ENCODE measurements at places on chromosomes 11 and 22.

GRCh38 chr22:46614025-46614931, 5.9 kb upstream of the GRAMD4 start:
- peak; percentile 40 for DNase-seq

DNA sequence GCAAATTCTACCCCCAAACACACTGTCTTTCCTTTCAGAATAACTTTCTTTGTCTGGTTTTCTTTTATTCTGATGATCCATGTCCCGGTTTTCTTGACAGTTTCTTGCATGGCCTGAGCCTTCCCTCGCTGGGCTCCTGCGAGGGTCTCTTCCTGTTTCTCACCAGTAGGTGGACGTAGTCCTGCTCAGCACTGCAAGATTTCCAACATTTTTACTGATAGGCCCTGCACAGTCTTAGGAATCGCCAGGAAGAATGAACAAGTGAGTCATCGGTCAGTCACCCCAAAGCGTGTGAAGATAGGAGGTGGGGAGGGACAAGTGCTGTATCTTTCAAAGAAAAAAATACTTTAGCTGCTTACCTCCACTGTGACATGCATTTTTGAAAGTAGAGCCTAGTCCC, 16.9 kb upstream of the KIRREL3 start:
- DNase-seq = no peak

DNA sequence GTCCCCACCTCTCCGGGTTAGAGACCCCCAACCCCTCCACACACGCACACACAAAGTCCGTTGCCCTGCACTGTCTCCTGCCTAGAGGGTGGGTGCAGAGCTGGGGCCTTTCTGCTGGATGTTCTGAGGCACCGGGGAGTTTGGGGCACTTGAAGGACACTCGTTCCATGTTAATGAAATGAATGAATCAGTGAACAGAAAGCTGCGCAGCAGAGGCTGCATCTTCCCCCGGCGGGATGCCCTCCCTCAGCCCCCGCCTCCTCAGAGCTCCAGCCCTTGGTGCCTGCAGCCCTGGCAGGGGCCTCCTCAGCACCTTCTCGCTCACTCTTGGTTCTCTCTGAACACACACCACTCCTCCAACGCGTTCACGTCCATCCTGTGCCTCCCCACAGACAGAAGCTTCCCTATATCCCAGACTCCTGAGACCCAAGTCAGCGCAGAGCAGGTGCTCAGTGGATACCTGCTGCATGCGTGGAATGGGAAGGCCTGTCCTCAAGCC, 611.9 kb downstream of the TBC1D22A start:
- DNase-seq = no peak

DNA sequence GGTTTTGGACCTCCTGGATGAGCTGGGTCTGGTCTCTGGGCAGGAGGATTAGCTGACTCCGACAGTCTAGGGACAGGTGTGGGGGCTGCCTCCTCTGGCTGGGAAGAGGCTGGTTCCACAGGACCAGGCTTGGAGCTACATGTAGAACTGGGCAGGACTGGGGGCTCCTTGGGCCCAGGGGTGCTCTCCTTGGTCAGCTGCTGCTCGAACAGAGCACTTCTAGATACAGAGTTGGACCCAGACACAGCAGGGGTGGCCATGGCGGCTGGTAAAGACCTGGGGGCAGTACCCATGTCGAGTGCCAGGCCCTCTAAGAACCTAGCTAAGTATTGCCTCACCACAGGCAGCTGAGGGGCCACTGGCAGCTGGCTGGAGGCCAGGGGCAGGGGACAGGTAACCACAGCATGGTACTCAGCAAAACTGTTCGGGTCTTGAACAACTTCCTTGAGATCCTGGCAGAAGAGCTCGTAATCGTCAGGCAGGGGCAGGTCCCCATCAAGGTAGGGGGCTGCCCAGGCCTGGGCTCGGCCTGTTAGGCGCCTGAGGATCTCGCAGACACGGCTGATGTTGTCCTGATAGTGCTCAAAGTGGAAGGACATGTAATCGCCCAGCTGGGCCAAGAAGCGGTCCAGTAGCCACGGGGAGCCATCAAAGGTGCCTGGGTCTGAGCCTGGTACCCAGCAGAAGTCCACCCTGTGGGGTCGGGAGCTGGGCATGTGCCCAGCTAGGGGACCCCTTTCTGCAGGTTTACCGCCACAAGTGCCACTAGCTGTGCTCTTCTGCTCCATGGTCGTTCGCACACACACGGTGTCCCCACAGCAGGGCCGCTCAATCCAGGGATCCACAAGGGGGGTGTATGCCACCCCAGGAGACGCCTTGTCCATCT, 3.1 kb downstream of the GNB1L start:
- no peak for DNase-seq

DNA sequence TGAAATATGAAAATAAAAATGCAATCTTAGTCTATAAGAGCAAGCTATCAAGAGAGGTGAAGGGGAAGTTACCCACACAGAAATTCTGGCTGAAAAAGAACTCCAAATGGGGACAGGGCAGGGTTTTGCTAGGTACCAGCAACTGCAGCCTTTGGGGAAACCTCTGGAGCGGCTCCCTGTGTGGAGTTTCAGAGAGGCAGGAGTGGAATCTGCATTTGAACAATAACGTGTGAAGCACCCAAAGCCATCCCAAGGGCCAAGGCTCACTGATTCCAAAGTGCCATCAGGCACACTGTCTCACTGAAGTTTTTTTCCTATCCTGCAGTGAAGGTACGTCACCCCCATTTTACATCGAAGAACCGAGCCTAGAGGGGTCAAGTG, 87.8 kb downstream of the KCNC1 start:
- no peak for DNase-seq

DNA sequence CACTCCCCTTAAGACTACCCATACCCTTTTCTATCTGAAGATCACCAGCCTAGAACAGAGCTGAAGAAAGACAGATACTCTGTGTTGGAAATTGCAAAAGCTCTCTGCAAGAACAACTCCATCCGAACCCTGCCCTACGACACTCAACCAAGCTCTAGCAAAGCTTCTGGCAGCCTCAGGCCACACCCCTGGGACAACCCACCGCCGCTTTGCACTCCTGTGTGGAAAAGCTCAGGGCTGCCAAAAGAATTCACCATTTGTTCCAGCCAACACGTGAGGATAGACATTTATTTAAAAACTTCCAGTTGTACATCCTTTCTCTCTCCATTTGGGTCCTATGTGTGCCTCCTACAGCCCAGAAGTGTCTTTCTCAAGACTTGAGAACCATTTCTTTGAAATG, 62.4 kb upstream of the CD5 start:
- DNase-seq = no peak

- DNase-seq = no peak
These were observed 6.9 kb downstream of the BCL9L start for GRCh38 chr11:118918686-118919280.

DNA sequence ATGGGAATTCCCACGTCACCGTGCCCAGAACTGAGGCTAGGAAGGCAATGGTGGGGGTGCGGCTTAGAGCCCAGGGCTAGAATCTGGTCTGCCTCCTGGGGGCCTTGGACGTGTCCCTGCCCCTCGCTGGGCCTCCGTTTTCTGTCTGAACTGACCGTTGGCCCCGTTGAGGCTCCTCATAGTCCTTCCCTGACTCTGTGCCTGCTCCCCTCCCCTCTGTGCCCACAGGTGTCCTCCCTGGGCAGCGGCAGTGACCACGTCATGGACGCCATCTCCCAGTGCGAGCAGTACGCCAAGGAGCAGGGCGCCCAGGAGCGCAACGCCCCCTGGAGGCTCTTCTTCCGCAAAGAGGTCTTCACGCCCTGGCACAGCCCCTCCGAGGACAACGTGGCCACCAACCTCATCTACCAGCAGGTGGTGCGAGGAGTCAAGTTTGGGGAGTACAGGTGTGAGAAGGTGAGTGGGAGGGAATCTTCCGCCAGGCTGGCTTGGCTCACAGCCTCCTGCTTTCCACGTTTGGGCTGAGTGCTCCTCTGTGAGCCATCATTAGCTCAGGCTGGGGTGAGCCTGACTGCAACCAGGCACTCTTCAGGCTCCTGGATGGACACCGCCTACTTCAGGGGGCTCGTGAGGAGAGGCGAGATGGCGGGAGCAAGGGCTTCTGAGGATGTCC, 63.9 kb downstream of the MYO7A start:
- DNase-seq = peak; percentile 57

DNA sequence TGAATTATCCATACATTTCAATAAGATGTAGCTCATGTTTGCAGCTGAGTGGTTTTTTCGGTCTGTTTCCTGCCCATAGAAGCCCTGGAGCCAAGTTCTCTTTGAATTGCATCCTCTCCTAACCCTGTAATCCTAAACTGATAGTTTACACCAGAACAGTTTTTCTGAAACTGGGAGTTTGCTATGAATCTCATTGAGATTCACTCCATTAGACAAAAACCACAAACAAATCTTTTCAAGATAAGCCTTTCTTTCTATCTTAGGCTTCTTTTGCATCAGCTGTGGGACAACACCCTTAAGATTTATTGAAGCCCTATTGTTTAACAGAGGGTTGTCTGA, 324.8 kb downstream of the DYNC2H1 start:
- DNase-seq = no peak

DNA sequence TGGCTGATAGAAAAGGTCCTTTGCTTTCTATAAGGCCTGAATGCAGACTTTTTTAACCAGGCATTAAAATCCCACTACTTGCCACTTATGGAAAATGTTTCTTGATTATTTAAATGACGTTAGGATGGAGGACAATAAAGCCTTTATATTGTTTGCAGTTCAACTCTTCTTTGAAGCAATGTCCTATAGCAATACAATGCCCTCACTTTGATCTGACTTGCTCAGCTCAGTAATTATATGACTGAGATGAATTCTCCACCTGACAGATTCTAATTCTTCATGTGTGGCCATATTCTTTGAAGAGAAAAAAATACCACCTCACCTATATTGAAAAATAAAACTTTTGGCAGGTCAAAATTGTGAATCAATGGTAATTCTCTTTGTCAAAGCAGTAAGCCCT, 182.0 kb upstream of the MTMR2 start:
- no peak for DNase-seq

- DNase-seq = no peak
These were observed 123.4 kb downstream of the COMMD9 start for GRCh38 chr11:36165621-36166397.

GRCh38 chr22:46774980-46775849, 12.8 kb downstream of the TBC1D22A start:
- no peak for DNase-seq

DNA sequence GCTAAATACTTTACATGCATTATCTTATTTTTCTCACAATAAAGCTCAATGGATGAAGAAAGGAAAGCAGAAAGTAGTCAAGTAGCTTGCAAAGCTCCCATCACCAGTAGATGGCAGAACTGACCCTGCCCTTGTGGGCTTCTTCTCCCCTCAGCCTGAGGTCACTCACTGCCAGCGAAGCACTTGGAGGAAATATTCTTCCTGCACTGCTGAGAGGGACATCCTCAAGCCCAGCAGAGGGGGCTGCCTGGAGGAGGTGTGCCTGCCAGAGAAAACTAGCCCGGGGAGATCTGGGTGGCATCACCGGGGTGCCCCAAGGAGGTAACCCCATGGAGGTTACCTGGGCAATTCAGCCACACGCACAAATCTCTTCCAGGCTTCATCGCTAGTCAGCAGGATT, 6.6 kb downstream of the APOL4 start:
- DNase-seq = no peak

DNA sequence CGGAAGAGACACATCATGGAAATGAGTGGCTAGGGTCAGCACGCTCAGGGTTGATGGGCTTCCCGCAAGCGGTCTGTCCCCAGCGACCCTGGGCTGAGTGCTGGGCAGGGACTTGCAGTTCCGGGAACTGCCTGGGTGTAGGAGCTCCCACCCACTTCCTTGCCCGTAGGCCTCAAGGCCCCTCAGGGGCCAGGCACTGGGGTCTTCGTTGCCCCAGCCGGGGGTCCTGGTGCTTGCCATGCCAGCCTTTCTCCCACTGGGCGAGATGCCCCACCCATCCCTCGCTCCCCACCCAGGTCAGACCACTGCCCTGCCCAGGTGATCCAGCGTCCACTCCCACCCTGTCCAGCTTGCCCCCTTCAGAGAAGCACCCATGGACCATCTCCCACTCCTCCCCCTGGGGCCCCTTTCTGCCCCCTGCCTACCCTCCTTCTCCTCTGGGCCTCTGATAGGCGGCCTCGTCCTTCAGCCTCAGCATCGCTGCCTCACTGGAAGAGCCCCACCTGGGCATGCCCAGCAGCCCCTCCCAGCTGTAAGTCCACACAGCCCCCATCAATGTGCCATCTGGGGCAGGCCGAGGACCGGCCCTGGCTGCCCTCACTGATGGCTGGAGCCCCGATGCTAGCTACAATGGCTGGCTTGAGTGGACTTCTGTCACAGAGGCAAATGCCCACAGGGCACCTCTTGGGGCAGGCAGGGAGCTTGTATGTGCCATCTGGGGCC, 17.8 kb upstream of the DGCR8 start:
- no peak for DNase-seq

DNA sequence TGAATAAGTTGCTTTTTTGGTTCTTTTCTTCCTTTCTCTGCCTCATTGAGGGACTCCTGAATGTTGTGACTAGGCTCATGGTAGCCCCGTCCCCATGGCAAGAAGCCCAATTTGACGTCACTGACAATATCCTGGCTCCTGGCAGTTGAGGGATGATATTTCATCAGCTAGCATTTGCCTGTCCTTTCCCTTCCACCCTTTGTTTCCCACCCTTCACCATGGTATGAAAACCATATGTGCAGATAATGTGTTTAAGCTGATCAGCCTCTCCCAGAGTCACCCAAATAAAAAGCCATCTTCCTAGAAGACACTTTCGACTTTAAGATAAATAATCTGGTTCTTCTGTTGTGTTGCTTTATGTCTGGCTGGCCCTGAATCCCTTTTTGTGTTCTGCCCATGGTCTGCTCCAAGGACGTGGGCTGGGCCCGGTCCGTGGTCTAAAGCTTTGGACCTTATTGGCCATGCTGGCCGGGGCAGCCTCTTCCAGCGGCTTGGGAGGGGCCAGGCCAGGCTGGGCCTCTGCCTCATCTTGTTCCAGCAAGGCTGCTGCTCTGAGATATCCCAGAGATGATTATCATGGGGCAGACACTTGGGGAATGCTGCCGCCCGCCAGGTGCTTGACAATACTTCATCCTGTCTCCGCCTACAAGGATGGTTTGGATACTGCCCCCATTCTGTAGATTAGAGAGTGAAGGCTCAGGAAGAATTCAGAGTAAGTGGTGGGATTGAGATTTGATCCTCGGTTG, 5.1 kb downstream of the TSPAN18 start:
- no peak for DNase-seq

DNA sequence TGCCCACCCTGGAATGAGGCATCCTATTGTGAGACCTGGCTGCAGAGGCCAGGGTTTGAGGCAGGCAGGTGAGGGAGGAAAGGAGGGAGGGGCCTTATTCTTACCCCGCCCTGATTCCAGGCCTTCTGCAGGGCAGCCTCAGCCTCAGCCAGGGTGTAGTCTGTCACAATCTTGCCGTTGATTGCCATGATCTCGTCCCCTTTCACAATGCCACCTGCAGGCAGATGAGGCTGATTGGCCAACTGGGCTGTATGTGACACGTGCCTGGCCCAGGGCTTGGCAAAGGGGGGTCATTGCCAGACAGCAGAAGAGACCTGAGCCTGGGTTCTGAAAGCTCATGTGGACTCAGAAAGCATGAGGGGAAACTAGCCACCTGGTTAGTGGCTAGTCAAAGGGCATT, 21.4 kb upstream of the ABCC8 start:
- no peak for DNase-seq

GRCh38 chr22:27482402-27482801, 319.2 kb downstream of the MN1 start:
- no peak for DNase-seq

GRCh38 chr11:82308979-82309378, 424.7 kb downstream of the FAM181B start:
- DNase-seq = no peak

Measured in effector CD8-positive, alpha-beta T cell (primary cell).